ENCODE measurements at places on chromosomes 16 and 17.

GRCh38 chr17:49456183-49456965 lies 38.7 kb upstream of the NGFR start:
- peaks cover 37% of the 10 kb centered on the region for H3K4me1 ChIP-seq
- peak overlapping the region; percentile 69 for H3K27ac ChIP-seq
- peaks cover 38% of the 10 kb centered on the region for H3K27me3 ChIP-seq
- peak overlapping the region; percentile 42 for H3K4me3 ChIP-seq
- DNase-seq = peak; percentile 87
- no peaks in the 10 kb centered on the region for H3K36me3 ChIP-seq

GRCh38 chr17:76240461-76241203 lies at the start of gene RNF157:
RNF157 (minus strand) TSS chr17:76240493; CDS start chr17:76240240, 253 bp downstream.
- H3K4me1 ChIP-seq = peaks cover 8% of the 10 kb centered on the region
- no peak for DNase-seq
- H3K27ac ChIP-seq = peak within 1 kb of the TSS; percentile 57
- peak within 1 kb of the TSS; percentile 86 for H3K4me3 ChIP-seq

DNA sequence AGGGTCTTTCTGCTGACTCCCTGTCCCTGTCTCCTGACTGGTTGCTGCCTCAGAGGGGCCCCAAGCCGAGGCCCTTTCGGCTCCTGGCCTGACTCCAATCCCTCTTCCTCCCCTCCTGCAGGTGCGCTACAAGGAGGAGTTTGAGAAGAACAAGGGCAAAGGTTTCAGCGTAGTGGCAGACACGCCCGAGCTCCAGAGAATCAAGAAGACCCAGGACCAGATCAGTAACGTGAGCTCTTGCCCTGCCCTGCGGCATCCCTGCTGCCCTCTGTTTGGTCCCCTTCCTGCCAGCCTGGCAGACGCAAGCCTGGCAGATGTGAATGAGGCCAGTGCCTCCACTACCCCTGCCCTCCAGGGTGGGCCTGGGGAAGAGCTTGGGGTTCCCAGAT lies 27.1 kb upstream of the LASP1NB start:
- peak overlapping the region; percentile 67 for H3K27ac ChIP-seq
- peaks cover 44% of the 10 kb centered on the region for H3K4me1 ChIP-seq
- peaks cover 14% of the 10 kb centered on the region for H3K27me3 ChIP-seq
- H3K4me3 ChIP-seq = peak overlapping the region; percentile 28
- DNase-seq = no peak

- peaks cover 36% of the 10 kb centered on the region for H3K36me3 ChIP-seq
- no peak for DNase-seq
- H3K27me3 ChIP-seq = no peaks in the 10 kb centered on the region
- peak overlapping the region; percentile 36 for H3K4me3 ChIP-seq
Measured at GRCh38 chr16:75341564-75342307, 90.3 kb upstream of the BCAR1 start.

- peak; percentile 82 for DNase-seq
- no peaks in the 10 kb centered on the region for H3K27me3 ChIP-seq
- H3K4me1 ChIP-seq = peaks cover 34% of the 10 kb centered on the region
- peak overlapping the region; percentile 18 for H3K4me3 ChIP-seq
- peak overlapping the region; percentile 68 for H3K27ac ChIP-seq
- H3K36me3 ChIP-seq = no peaks in the 10 kb centered on the region
Measured at GRCh38 chr16:69064124-69064763, 41.2 kb upstream of the HAS3 start.

DNA sequence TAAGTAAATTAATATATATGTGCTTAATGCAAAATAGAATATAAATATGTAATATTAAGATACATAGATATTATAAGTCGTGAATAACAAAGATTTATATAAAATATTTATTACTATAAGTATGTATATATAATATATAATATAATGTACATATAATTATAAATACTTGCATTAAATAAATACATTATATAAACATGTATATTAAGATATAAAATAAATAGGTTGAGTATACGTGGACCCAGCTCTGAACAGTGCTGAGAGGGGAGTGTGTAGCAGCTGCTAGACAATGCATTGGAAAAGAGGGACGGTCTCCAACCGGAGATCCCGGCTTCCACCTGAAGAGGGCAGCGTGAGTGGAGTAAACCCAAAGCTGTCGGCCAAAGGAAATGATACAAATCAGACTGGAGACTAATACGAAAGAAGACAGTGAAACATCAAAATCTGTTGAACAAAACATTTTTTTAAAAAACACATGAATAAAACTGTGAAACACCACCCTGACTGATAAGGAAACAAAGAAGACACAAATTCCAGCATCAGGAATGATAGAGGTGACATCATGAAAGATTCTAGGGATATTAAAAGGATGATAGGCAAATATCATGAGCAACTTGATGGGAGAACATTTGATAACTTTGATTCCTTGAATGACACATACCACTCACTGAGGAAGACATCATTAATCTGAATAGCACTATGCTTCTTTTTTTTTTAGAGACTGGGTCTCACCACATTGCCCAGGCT lies 125.4 kb upstream of the CHMP6 start:
- no peak overlapping the region for H3K27ac ChIP-seq
- peaks cover 27% of the 10 kb centered on the region for H3K4me1 ChIP-seq
- peaks cover 15% of the 10 kb centered on the region for H3K36me3 ChIP-seq
- no peak overlapping the region for H3K4me3 ChIP-seq

GRCh38 chr17:6862825-6863224 lies 31.3 kb upstream of the TEKT1 start:
- DNase-seq = no peak
- H3K4me3 ChIP-seq = no peak overlapping the region
- no peaks in the 10 kb centered on the region for H3K4me1 ChIP-seq
- H3K27ac ChIP-seq = no peak overlapping the region

DNA sequence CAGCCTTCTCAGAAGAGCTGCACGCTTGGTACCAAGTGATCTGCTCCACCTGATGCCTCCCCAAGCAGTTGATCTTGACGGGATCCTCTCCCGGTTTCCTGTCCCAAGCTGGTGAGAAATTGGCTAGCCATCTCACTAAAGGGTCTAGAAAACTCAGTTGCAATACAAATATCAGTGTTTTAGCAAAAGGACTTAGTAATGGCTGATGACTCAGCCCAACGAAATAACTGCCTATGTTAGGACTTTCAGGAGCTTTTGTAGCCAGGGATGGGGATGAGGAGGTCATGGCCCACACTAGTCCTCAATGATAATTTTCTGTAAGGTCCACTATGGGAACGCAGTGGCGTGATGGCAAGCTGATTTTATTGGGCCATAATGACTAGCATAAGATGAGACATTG lies 23.3 kb upstream of the ENGASE start:
- H3K36me3 ChIP-seq = peaks cover 6% of the 10 kb centered on the region
- no peak for DNase-seq
- H3K27me3 ChIP-seq = no peaks in the 10 kb centered on the region
- no peak overlapping the region for H3K27ac ChIP-seq
- H3K4me1 ChIP-seq = peaks cover 28% of the 10 kb centered on the region
- H3K4me3 ChIP-seq = no peak overlapping the region

GRCh38 chr16:87374313-87374712 lies 9.3 kb downstream of the FBXO31 start:
- no peaks in the 10 kb centered on the region for H3K36me3 ChIP-seq
- peaks cover 26% of the 10 kb centered on the region for H3K4me1 ChIP-seq
- no peak for DNase-seq
- no peak overlapping the region for H3K4me3 ChIP-seq
- no peaks in the 10 kb centered on the region for H3K27me3 ChIP-seq
- no peak overlapping the region for H3K27ac ChIP-seq

- H3K4me1 ChIP-seq = no peaks in the 10 kb centered on the region
- no peaks in the 10 kb centered on the region for H3K36me3 ChIP-seq
- H3K27ac ChIP-seq = no peak overlapping the region
- DNase-seq = no peak
- H3K27me3 ChIP-seq = peaks cover 38% of the 10 kb centered on the region
Measured at GRCh38 chr16:67426950-67427349, 4.0 kb upstream of the HSD11B2 start.
